ENCODE measurements at places on chromosomes 11 and 22.

GRCh38 chr11:36314434-36314767 lies 18.3 kb downstream of the PRR5L start:
- DNase-seq, result no peak

DNA sequence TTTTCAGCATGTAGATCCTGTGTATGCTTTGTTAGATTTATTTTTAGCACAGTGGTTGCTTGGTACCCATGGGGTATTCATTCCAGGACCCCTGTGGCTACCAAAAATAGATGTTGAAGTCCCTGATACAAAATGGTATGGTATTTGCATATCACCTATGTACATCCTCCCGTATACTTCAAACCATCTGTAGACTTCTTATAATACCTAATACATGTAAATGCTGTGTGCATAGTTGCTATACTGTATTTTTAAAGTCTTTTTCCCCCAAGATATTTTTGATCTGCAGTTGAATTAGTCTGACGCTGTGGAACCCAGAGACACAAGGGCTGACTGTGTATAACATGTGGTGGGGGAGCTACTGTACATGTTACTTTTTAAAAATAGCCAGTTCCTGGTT lies 101.1 kb downstream of the ATXN10 start:
- DNase-seq, result no peak

DNA sequence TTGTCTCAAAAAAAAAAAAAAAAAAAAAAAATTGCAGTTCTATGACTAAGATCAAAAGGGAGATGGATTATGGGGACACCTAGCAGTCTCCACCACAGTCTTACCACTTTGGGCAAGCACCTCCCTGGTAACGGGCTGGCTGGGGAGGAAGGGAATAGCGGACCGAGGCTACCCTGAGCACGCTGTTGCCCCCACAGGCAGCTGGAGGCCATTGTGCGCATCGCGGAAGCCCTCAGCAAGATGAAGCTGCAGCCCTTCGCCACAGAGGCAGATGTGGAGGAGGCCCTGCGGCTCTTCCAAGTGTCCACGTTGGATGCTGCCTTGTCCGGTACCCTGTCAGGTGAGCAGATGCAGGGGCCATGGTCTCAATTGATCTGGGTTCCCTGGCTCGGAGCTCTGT lies 21.2 kb downstream of the MCM5 start:
- no peak for DNase-seq

DNA sequence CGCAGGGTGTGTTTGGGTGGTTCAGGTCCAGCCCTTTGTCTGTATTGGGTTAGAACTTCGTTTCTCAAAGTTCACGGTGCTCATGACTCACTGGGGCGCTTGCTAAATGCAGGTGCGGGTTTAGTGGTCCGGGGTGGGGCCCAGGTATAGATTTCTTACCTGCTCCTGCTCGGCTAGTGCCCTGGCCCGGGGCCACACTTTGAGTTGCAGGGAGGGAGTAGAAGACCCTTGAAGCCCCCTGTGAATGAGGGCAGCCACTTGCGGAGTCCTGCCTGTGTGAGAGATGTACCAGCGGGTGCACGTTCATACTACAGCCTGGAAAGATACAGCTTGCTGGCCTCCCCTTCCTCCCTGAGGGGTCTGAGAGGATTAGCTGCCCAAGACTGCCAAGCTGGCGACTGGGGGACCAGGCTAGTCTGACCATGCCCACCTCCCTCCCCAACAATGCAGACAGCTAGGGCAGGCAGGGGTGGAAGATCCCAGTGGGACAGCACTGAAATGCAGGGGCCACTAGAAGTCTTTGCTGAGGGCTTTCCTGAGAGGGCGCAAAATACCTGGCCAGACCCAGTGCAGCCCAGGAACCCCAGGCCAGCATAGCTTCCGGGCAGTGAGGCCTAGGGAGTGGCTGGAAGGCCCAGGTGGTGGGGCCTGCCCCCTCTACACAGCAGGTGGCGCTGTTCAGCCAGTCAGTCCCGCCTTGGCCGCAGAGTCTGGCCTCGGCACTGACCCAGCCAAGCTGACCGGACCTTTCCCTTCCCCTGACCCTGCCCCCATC lies 5.1 kb upstream of the MYRF start:
- DNase-seq, result peak; percentile 85

DNA sequence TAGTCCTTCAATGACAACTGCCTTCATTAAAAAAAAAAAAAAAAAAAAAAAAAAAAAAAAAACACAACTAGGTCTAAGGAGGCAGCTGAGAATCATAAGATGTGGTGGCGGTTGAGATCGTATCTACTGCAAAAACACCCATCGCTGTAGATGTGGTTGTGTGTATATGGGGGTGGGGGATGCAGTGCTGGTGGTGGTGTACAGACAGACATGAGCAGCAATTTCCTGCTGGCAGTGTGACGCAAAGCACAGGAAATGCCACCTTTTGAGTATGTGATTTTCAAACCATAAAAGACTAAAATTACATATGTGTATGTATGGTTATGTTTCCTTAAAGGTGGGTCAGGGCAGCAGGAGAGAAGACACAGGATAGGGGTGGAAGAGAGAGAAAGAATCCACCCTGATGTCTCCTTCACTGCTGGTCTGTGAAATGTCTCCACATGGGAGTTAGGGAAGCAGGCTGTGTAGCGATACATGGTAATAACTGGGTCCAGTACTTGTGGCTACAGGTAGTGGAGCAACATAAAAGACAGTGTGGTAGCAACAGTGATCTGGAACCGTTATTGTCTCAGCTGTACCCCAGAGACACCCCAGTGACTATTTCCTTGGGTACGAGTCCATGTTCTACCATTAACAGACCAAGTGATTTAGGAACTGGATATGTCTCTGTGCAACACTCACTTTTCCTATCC lies 57.9 kb downstream of the SYTL2 start:
- DNase-seq, result no peak

DNA sequence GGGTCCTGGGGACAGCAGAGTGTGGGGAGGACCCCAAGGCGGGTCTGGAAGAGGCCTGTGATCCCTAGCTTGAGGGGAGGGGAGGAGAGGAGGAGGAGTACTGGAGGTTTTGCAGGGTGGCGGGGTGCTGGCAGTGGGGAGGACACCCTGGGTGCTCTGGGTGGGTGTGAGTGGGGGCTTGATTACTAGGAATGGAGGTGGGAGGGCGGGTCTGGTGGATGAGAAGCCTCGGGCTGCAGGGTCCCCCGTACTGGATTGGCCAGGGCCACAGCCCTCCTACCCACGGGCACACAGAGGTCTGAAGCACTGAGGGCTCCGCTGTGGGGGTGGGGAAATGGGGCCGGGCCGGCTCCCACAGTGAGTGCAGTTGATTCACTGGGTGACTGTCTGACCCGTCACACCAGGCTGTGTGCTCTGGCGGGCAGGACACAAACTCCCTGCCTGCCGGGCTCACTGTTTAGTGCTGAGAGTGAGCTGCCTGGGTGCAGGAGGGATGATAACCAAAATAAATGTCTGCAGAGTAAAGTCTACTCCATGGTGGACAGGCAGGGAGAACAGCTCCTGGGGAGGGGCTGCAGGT lies 114.2 kb downstream of the CACNA1I start:
- no peak for DNase-seq

- DNase-seq, result no peak
Measured at GRCh38 chr11:79189055-79189454, 251.8 kb downstream of the TENM4 start.
